Articular chondrocyte of knee joint (primary cell): ENCODE measurements at places on chromosomes 2 and 18. TPM values are rescaled to one million over a fixed set of nuclear protein-coding genes. Genes with fewer than 3 reads are reported as not detected.

Gene FBXO15
- total RNA-seq: 0.26 and 0.86 TPM in 2 replicates

Gene PLCL1
- 0.39 and 0.65 TPM in 2 replicates for total RNA-seq

Gene CCDC102B
- 1.3 and 1.6 TPM in 2 replicates for total RNA-seq

Gene SFT2D3
- 5.2 and 6.0 TPM in 2 replicates for total RNA-seq

Gene PSD4
- total RNA-seq: 4.2 and 5.1 TPM in 2 replicates

Gene TUBA4B
- total RNA-seq: not detected in 2 replicates
